ENCODE measurements at places on chromosomes 3 and 15.

DNA sequence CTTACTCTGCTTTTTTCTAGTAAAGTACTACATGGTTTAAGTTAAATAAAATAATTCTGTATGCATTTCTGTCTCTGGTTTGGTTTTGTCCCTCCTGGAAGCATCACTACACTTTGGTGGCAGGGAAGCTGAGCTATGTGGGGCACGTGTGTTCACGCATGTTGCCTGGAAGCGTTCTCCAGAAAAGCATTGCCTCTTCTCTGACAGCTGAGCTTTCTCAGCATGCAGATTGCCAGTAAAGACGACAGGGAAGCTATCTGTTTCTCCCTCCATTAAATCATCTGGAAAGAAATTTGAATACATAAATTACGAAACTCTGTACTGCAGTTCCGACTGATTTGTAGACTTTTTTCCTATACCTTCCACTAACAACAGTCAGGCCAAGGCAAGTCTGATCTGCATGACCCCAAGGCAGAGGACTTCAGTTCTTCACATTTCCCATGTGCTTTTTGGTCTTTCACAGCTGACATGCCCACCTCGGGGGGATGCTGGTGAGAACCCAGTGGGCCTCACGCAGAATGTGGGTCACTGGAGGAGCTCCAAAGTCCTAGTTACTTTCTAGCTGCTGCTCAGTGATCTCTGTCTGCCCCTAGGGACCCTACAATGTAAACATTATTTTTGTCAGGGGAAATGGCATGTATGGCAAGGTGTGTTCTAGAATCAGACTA, 43.0 kb downstream of the PGPEP1L start:
- no peak for DNase-seq

DNA sequence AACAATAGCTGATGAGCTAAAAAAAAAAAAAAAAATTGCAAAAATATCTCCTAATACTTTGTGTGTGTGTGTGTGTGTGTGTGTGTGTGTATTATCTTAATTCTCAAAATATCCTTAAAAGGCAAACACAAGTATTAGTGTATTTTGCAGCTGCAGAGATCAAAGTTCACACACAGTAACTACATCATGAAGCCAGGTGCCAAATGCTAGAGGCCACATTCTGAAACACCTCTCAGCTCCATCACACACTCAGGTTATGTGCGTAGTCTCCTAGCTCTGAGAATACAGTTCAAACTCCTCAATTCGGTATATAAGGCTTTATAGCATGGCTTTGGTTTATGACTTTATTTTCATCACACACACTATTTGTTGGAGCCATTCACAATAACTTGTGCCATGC, 33.5 kb upstream of the PPARG start:
- DNase-seq: no peak

DNA sequence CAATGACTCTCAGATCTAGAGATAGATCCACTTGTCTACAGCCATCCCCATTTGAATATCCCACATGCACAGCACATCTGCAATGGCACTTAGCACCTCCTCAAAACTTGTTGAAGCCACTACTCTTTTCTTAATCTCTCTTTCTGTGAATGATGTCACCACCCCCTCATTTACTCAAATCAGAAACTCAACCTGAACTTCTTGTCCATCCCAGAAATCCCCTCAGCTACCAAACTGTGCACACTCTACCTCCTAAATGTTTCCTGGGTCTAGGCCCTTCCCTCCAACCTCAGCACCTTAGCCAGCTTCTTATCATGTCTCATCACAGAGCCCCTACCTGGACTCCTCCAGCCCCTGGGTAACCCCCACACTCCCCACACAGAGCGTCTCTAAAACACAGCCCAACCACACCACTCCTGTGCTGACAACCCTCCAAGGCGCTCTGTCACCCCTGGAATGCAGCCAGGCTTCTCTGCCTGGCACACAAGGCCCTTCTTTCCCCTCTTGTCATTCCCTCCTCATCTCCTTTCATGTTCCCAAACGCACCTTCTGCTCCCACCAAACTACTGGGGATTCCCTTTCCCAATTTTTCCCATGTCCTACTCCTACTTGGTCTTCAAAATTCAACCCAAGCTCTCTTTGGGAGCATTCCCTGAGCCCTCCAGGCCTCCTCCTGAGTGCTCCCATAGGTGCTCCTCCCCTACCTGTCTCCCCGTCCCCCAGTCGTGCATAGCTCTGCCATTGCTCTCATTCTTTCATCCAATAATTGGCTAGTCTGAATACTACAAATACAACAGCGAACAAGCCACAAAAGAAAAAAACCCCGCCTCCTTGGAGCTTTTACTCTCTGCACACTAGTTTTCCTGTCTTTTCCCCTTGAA, 39.8 kb upstream of the ZBTB38 start:
- DNase-seq: no peak

- DNase-seq: no peak
Measured at GRCh38 chr15:23793191-23793680, 106.1 kb upstream of the NDN start.

DNA sequence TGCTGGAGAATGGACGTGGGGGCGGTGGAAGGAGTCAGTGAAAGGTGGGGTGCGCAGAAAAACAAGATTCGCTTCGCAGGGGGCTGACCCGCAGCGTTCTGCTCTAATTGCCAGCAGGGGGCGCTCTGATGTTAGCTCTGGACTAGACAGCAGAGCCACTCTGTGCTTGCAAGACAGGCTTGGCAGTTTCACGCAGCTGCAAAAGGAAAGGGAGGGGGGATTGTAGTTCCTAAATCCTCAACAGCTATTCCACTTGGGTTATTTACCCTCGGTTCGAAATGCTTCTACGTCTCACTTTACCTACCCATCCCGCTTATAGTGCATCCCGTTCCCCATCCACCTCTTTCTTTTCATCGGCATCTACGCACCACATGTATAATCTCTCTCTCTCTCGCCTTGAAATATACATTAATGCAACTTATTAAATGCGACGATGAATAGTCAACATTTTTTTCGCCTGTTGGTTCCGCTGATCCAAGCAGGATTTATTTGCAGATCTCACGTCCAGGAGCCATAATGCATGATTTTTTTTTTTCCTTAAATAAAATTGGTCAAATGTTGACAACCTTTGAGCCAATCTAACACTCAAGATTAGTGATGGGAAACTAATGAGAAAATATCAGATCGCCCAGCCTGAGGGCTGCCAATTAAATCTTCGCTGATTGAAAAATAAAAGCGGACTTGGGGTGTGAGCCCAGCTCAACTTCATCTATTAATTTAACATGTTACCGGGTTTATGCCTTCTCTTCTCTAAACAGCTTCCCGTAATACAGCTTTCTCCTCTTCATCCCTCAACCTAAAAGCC, 216.4 kb downstream of the MEIS2 start:
- DNase-seq: peak; percentile 92

GRCh38 chr3:187197335-187197649, at the start of gene RTP1:
Gene RTP1 (plus strand): TSS chr3:187197486. CDS start chr3:187197516, 30 bp downstream.
- no peak for DNase-seq

GRCh38 chr3:123068601-123069381, 2.0 kb downstream of the PDIA5 start:
- peak; percentile 43 for DNase-seq

DNA sequence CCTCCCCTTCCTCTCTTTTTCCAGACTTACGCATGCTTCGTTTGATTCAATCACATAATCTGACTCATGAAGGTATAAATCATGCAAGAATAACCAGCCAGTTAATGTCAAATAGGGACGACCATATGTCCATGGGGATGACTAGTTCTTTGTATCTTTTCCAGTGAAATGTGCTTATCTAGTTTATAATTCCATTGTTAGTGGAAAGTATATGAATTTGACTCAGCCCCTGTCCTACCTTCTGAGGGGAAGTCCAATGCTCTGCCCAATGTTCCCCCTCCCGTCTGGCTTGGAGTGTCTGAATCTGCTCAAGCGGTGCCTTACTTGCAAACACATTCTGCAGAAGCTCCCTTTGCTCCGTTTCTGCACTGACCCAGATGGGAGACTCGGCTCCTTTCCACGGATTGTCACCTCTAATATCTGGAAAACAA, 55.0 kb upstream of the EPHB3 start:
- DNase-seq: no peak

DNA sequence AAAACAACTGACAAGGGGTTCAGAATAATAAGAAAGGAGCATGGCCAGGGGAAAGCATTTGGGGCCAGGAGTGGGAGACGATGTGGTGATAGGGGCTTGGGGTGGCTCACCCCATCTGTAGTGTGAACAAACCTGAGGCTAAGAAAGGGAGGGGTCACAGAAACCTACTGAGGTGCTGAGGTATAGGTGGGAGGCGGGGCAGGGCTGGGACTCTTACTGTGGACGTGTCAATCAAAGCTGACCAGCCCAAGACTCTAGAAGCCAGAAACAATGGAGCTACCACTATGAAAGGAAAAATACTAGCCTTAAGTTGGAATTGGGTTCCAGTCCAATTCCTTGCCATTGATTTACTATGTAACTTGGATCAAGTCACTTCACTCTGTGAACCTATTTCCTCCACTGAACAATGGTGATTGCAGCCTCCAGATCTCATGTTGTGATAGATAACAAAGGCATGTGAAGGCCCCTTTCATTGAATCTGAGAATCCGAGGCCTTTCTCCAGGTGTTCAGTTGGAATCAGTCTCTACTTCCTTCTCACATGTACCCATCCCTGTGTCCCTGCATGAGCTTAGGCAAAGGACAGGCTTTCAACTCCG, 260.9 kb upstream of the HES1 start:
- no peak for DNase-seq

DNA sequence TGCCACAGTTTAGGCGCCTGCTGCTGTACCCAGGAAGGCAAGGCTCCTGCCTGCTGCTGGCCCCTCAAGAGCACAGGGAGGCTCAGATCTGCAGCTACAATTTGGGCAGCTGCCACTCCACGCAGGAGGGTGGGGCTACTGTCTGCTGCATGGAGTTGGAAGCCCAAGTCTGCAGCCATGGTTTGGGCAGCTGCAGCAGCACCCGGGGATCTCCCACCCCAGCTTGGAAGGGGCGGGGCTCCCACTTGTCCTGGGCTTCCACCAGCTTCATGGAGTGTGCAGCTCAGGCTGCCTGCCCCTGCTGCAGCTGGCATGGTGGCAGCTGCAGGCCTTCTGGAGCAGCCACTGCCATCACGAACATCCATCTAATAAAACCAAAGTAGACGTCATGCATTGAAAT, 512.9 kb downstream of the PYDC2 start:
- DNase-seq: no peak

DNA sequence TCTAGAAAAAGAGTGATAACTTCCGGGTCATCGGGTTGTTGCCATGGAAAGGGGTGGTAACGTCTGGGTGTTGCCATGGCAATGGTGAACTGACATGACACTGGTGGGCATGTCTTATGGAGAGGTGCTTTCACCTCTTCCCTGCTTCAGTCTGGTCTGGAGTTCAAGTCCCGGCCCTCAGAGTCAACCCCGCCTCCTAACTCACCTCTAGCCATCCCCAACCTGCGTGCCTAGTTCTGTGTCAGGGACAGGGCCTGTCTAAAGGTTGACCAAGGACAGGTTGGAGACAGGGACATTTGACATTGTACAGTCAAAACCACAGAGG, 96.0 kb downstream of the LSM3 start:
- DNase-seq: peak; percentile 41

- DNase-seq: no peak
Measured at GRCh38 chr15:85942632-85943031, 137.0 kb upstream of the AGBL1 start.

GRCh38 chr3:22117751-22118346, 366.8 kb upstream of the ZNF385D start:
- DNase-seq: peak; percentile 77

DNA sequence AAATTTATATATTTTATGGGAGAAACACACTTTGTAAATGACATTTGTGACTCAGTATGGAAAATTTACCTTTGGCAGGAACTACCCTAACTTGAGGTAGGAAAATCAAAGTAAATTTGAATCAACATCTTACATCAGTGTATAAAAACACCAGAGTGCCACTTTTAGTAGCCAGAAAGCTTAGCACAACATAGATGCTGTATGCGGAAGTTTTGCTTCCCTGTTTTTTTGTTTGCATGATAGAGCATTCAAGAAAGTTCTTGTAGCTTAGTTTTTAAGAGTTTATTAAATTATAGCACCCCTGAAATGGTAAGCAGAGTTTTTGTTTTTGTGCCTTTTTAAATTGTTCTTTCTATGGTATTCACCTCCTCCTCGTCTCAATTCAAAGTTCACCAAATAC, 120.8 kb upstream of the RAP2B start:
- DNase-seq: no peak

DNA sequence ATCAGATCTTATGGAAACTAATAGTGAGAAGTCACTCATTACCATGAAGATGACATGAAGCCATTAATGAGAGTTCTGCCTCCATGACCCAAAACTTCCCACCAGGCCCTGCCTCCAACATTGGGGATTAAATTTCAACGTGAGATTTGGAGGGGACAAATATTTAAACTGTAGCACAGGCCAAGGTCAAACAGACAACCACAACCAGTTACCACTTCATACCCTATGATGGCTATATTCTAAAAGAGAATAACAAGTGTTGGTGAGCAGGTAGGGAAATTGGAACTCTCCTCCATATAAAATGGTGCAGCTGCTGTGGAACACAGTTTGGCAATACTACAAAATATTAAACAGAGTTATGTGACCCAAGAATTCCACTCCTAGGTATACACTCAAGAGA, 36.9 kb downstream of the TCAIM start:
- DNase-seq: no peak

DNA sequence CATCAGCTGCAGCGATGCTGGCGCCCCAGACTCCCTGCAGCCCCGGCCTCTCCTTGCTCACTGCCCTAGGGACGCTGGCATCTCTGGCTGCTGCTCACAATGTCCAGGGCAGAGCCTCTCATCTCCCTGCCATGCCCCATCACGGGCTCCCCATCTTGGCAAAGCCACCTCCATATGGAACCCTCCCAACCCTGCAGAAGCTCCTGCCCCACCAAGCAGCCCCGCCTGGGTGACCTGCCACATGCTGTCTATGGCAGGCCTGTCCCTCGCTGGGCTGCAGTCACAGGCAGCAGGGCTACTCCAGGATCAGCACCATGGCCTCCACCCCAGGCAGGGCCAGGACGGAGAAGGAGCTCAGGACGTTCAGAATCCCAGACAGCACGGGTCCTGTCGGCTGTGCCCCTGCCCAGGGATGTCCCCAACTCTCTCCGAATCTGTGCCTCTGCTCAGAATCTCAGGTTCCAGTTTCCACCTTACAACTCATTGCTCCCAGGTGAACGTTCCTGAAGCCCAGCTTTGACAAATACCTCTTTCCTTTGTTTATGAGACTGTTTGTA, 58.4 kb downstream of the PLXNA1 start:
- DNase-seq: no peak

- peak; percentile 57 for DNase-seq
Measured at GRCh38 chr15:101723171-101723873, 951 bp downstream of the TARS3 start.

DNA sequence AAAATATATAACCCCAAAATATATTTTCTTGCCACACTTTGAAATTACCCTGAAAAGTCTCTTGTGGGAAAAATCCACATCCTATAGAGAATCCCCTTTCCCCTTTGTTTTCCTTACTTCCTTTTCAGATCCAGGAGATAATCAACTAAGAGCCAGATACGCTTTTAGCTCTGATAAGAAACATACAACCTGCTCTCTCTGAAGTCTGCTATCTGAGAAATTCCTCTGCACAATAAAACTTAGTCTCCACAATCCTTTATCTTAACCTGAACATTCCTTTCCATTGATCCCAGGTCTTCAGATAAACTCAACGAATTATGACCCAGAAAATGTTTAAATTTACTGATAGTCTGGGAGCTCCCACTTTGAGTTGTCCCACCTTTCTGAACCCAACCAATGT, 233.4 kb upstream of the SETMAR start:
- no peak for DNase-seq

Data from hematopoietic multipotent progenitor cell treated with erythropoietin and hydrocortisone succinate and interleukin-3 and kit ligand, for 4 days (in vitro differentiated cells).